B cell (primary cell): ENCODE measurements at places on chromosomes 4 and X.
A peak's percentile ranks its signal among the peaks of the same experiment; 100 is the strongest.

DNA sequence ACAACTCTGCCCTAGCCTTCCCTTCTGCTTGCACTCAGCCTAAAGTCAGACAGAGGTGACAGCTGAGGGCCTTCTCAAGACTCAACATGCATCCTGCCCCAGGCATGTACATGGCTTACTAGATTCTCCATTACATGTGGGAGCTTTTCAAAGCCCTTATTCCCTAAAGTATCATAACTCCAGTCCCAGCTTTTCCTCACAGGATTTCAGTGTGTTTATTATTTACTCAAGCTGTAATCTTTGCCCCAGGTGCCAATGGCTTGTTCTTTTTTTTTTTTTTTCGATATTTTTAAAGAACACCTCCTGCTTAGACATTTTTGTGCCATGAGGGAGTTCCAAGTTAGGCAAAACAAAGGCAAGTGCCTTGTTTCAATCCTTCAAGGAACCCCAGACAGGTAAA is 154.0 kb upstream of the RADX start:
- no peak for DNase-seq

GRCh38 chrX:4710618-4711433 is 997.4 kb upstream of the PRKX start:
- DNase-seq: no peak

- peak; percentile 36 for DNase-seq
These were observed 589.5 kb downstream of the BCOR start for GRCh38 chrX:39508300-39508692.

- no peak for DNase-seq
These were observed 301.4 kb upstream of the AADAT start for GRCh38 chr4:170391066-170391740.

- no peak for DNase-seq
These were observed 339.0 kb upstream of the KLF3 start for GRCh38 chr4:38324861-38325628.

DNA sequence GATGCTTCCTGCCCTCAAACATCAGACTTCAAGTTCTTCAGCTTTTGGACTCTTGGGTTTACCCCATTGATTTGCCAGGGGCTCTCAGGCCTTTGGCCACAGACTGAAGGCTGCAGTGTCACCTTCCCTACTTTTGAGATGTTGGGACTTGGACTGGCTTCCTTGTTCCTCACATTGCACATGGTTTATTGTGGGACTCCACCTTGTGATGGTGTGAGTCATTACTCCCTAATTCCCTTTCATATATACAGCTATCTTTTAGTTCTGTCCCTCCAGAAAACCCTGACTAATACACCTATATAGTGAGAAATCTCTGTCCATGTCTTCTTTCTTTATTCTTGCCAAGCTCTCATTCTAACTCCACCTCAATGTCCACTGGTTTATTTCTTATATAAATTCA is 736.9 kb upstream of the HS3ST1 start:
- DNase-seq: no peak
